ENCODE measurements at places on chromosomes 5 and 9. TPM values are rescaled to one million over a fixed set of nuclear protein-coding genes. Genes with fewer than 3 reads are reported as not detected.
A peak's percentile ranks its signal among the peaks of the same experiment; 100 is the strongest.

GRCh38 chr9:113456235-113456634, 7.3 kb upstream of the RGS3 start:
- no peak overlapping the region for H3K4me3 ChIP-seq
- DNase-seq: no peak
- no peaks in the 10 kb centered on the region for H3K36me3 ChIP-seq
- H3K4me1 ChIP-seq: peaks cover 10% of the 10 kb centered on the region
- no peaks in the 10 kb centered on the region for H3K27me3 ChIP-seq
- peak overlapping the region; percentile 9 for H3K27ac ChIP-seq

Gene FBP1
- 1.4 TPM for total RNA-seq

GRCh38 chr5:154273028-154273617, 82.6 kb downstream of the GALNT10 start:
- peaks cover 52% of the 10 kb centered on the region for H3K4me1 ChIP-seq
- H3K27me3 ChIP-seq: no peaks in the 10 kb centered on the region
- H3K36me3 ChIP-seq: no peaks in the 10 kb centered on the region
- H3K27ac ChIP-seq: peak overlapping the region; percentile 52

GRCh38 chr5:14676320-14676719, 11.8 kb downstream of the OTULIN start:
- H3K4me3 ChIP-seq: peak overlapping the region; percentile 89
- peaks cover 33% of the 10 kb centered on the region for H3K36me3 ChIP-seq
- H3K27me3 ChIP-seq: no peaks in the 10 kb centered on the region
- H3K4me1 ChIP-seq: peaks cover 67% of the 10 kb centered on the region
- no peak for DNase-seq
- H3K27ac ChIP-seq: peak overlapping the region; percentile 86

Gene SLC45A2
- not detected for total RNA-seq

GRCh38 chr5:107426209-107426608, 244.5 kb downstream of the EFNA5 start:
- no peak overlapping the region for H3K4me3 ChIP-seq
- H3K36me3 ChIP-seq: no peaks in the 10 kb centered on the region
- no peak for DNase-seq
- H3K27me3 ChIP-seq: no peaks in the 10 kb centered on the region

- H3K4me3 ChIP-seq: no peak overlapping the region
- no peak for DNase-seq
- peaks cover 19% of the 10 kb centered on the region for H3K27me3 ChIP-seq
Measured at GRCh38 chr5:137205231-137206027, 293.7 kb downstream of the SPOCK1 start.

Gene ZCCHC10
- total RNA-seq: 21.6 TPM

Gene GAPT
- total RNA-seq: not detected

DNA sequence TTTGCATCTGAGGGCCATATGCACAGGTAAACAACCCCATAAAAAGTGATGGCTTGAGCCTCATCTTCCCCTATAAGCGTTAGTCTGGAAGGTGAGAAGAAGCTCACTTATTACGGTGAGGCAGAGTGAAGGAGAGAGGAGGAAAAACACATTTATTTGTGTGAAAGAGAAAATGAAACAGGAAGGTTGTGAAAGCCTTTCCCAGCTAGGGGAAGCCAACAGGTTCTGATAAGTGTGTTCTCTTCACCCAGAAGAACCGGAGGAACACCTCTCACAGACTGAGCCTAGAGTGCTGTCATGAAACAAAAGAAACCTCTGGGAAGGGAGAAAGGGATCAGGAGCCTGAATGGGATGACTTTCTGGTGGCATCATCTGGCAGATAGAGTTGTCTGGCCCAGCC, 192.5 kb downstream of the PTTG1 start:
- no peaks in the 10 kb centered on the region for H3K36me3 ChIP-seq
- peaks cover 2% of the 10 kb centered on the region for H3K27me3 ChIP-seq
- no peaks in the 10 kb centered on the region for H3K4me1 ChIP-seq
- DNase-seq: no peak

DNA sequence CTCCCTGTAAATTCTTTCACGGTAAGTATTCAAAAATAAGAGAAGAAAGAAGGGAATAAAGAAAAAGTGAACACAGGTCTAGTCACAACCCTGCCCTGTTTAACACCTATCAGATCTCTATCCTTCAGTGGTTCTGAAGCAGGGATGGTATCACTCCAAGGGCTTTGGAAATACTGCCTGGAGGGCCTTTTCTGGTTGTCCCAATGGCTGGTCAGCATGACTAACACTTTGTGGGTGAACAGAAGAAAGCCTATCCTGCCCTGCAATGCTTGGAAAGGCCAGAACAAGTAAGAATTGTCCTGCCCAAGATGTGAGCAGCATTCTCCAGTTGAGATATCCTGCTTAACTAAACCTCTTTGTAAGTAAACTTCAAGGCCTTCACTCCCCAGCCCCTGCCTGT, 124.9 kb downstream of the TMEM167A start:
- H3K4me1 ChIP-seq: no peaks in the 10 kb centered on the region
- peaks cover 21% of the 10 kb centered on the region for H3K36me3 ChIP-seq
- no peak overlapping the region for H3K27ac ChIP-seq
- no peaks in the 10 kb centered on the region for H3K27me3 ChIP-seq
- no peak for DNase-seq

GRCh38 chr5:968881-969280, 39.7 kb upstream of the NKD2 start:
- peaks cover 47% of the 10 kb centered on the region for H3K27me3 ChIP-seq
- H3K27ac ChIP-seq: no peak overlapping the region
- H3K4me1 ChIP-seq: peaks cover 5% of the 10 kb centered on the region
- no peaks in the 10 kb centered on the region for H3K36me3 ChIP-seq

Gene FAM169A
- 13.4 TPM for total RNA-seq

Gene C8G
- 2.4 TPM for total RNA-seq

GRCh38 chr5:143635146-143635752, 176.7 kb upstream of the HMHB1 start:
- no peaks in the 10 kb centered on the region for H3K36me3 ChIP-seq
- H3K4me1 ChIP-seq: no peaks in the 10 kb centered on the region
- no peaks in the 10 kb centered on the region for H3K27me3 ChIP-seq
- no peak for DNase-seq
- H3K4me3 ChIP-seq: no peak overlapping the region
- peak overlapping the region; percentile 32 for H3K27ac ChIP-seq

Gene IFNK
- not detected for total RNA-seq

- H3K4me3 ChIP-seq: no peak overlapping the region
- no peak for DNase-seq
- H3K27ac ChIP-seq: no peak overlapping the region
- no peaks in the 10 kb centered on the region for H3K27me3 ChIP-seq
- H3K4me1 ChIP-seq: no peaks in the 10 kb centered on the region
- H3K36me3 ChIP-seq: peaks cover 6% of the 10 kb centered on the region
Measured at GRCh38 chr9:91935805-91936514, 14.1 kb downstream of the ROR2 start.

Gene FAM153A
- total RNA-seq: 3.8 TPM

- peaks cover 21% of the 10 kb centered on the region for H3K27me3 ChIP-seq
- H3K4me1 ChIP-seq: no peaks in the 10 kb centered on the region
- no peaks in the 10 kb centered on the region for H3K36me3 ChIP-seq
- no peak overlapping the region for H3K27ac ChIP-seq
- no peak overlapping the region for H3K4me3 ChIP-seq
Measured at GRCh38 chr5:11037941-11038340, 276.9 kb upstream of the DAP start.

Gene SLC6A3
- total RNA-seq: not detected

- DNase-seq: no peak
- H3K4me1 ChIP-seq: no peaks in the 10 kb centered on the region
- no peak overlapping the region for H3K4me3 ChIP-seq
Measured at GRCh38 chr5:175837171-175837699, 34.1 kb upstream of the CPLX2 start.

Gene AQP7
- total RNA-seq: not detected

GRCh38 chr5:133449181-133449580, 163.2 kb downstream of the FSTL4 start:
- DNase-seq: no peak
- H3K4me3 ChIP-seq: no peak overlapping the region

DNA sequence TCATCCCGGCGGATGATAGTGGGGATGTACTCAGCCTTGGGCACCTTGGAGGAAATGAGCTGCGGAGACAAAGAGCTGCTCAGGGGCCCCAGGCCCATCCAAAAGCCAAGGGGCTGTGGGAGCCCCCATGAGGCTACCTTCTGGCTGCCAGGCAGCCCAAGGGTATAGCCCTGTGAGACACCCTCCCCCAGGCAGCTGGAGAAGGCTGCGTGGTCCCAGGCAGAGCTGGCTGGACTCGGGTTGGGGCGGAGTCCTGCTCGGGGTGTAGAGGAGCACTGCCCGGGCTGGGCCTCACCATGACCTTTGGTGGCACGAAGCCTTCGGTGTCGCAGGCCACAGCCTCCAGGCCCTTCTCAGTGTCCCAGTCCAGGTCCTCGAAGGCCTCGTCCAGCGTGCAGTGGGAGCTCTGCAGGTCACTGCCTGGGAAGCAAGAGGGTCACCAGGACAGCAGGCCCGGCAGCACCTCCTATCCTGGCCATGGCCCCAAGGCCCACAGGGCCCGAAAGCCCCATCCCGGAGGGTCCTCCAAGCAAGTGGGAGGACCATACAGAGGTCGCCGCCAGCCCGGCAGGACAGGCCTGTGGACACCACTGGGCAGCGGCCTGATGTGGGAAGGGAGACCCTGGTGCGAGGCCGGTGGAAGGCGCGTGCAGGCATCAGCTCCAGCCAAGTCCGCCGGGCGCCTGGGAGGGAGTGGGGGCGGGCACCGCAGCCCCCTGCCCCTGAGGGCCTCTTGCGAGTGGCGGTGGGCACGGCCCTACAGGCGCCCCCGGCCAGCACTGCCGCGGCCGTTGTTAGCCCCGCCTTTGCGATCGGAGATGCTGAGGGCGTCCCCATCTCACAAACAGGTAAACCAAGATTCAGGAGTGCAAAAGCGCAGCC, 6.1 kb downstream of the NSMF start:
- no peak for DNase-seq
- H3K36me3 ChIP-seq: no peaks in the 10 kb centered on the region
- H3K27ac ChIP-seq: no peak overlapping the region
- peaks cover 20% of the 10 kb centered on the region for H3K4me1 ChIP-seq

Gene LCN15
- not detected for total RNA-seq

DNA sequence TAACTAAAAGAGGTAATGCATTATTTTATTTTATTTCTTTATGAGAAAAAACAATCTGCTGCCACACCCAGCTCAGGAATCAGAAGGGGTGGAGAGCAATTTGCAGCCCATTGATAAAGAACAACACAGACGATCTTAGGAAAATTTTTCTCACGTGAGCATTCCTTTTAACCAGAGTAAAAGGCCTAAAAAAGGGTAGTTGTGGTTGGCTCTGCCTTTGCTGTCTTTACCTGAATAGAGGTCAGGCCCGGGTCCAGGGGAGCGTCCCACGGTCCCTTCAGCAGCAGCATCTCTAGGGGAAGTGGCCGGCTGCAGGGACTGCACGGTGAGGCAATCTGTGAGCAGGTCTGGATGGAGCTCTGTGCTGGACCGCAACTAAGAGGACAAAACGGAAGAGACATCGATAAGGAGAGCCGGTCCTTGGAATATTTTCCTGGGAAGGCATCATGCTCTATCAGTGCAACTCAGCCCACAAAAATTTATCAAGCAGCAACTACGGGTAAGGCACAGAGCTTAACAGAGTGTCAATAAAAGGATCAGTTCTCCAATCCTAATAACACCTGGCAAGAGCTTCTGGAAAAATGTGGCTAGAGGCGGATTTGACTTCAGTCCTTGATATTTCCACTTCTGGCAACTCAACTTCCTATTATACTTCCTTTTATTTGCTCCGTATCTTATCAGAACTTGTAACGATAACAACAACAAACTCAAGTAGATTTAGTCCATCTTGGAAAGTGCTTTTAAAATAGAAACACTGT, 372.8 kb upstream of the RFX3 start:
- H3K27me3 ChIP-seq: peaks cover 12% of the 10 kb centered on the region
- DNase-seq: no peak
- H3K27ac ChIP-seq: no peak overlapping the region
- H3K4me3 ChIP-seq: no peak overlapping the region

Gene SEMA5A
- not detected for total RNA-seq

DNA sequence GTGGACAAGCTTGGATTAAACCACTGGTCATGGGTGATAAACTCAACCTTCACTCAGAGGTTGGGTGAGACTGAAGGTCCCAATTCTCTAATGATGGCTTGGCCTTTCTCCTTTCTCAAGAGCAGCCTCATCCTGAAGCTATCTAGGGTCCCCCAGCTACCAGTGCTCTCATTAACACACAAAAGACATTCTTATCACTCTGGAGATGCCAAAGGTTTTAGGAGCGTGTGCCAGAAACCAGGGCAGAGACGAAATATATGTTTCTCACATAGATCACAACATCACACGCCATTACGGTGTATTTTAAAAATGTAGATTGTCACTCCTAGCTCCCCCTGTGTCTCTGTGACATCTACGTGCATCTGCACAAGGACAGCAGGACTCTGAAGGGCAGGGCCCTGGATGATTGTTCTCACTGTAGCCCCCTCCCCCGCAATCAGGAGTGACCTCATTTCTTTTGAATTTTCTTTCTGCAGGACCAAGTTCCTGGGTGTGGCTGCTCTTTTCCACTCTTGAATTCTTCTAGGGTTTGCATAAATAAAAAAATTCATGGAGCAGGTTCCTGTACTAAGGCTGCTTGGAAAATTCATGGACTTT, 311.3 kb downstream of the GADD45G start:
- no peak overlapping the region for H3K27ac ChIP-seq
- DNase-seq: no peak

- peaks cover 63% of the 10 kb centered on the region for H3K27me3 ChIP-seq
- no peak for DNase-seq
- peaks cover 6% of the 10 kb centered on the region for H3K36me3 ChIP-seq
- peak overlapping the region; percentile 67 for H3K4me3 ChIP-seq
- H3K27ac ChIP-seq: no peak overlapping the region
Measured at GRCh38 chr5:11384441-11385250, 519.6 kb downstream of the CTNND2 start.

- H3K4me1 ChIP-seq: no peaks in the 10 kb centered on the region
- no peaks in the 10 kb centered on the region for H3K36me3 ChIP-seq
- H3K27me3 ChIP-seq: peaks cover 7% of the 10 kb centered on the region
- DNase-seq: no peak
- H3K27ac ChIP-seq: no peak overlapping the region
- H3K4me3 ChIP-seq: peak overlapping the region; percentile 23
Measured at GRCh38 chr9:4117835-4118610, 181.8 kb downstream of the GLIS3 start.

DNA sequence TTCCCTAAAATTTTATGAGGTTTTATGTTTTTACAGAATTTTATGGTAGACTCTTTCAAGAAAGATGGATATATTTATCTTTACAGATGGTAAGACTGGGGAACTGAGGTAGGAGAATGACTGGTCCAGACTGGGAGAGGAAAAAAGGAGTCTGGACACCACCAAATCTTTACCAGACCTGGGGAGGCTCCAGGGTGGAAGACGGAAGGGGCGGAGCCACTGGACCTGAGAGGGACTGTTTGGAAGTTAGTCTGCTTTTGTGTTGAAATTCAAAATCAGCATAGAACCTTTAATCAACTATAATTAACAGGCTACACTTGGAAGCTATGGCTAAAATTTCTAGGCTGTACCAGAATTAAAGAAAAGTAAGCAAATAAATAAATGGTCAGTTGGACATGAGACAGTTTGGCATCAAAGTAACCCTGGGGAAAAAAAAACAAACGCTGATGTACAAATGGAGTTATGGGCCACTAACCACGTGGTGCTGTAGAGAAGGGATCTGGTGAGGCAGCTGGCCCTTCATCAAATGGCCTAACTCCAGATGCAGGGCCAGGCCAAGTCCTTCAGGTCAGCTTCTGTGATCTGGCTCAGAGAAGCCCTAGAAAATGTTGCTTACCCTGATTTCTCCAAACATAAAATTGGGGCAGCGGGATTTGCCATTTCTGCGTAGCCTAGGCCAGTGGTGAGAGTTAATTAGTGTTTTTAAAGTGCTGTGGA, 155.1 kb downstream of the ARSB start:
- H3K36me3 ChIP-seq: peaks cover 2% of the 10 kb centered on the region
- no peaks in the 10 kb centered on the region for H3K27me3 ChIP-seq
- peak overlapping the region; percentile 40 for H3K27ac ChIP-seq
- H3K4me1 ChIP-seq: peaks cover 2% of the 10 kb centered on the region
